ENCODE measurements at places on chromosomes 16 and 17. TPM values are rescaled to one million over a fixed set of nuclear protein-coding genes. Genes with fewer than 3 reads are reported as not detected.

DNA sequence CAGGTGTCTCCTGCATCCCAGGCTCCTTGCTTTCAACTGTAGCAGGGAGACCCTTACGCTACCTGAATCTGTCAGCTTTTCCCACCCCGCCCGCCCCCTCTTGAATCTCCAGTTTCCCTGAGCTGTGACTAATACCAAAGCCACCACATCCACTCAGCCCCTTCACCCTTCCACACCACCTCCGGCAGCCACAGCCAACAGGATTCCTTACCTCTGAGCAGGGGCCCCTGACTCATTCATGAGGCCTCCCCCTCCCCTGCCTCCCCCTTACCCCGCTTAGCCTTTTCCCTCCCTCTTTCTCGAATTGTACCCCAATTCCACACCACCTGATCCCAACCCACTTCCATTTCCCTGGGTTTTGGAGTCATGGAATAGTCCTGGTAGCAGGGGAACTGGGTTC, 2.3 kb downstream of the STX1B start:
- DNase-seq = no peak

Gene PRR35
- not detected for total RNA-seq

Gene NACA2
- total RNA-seq = not detected

DNA sequence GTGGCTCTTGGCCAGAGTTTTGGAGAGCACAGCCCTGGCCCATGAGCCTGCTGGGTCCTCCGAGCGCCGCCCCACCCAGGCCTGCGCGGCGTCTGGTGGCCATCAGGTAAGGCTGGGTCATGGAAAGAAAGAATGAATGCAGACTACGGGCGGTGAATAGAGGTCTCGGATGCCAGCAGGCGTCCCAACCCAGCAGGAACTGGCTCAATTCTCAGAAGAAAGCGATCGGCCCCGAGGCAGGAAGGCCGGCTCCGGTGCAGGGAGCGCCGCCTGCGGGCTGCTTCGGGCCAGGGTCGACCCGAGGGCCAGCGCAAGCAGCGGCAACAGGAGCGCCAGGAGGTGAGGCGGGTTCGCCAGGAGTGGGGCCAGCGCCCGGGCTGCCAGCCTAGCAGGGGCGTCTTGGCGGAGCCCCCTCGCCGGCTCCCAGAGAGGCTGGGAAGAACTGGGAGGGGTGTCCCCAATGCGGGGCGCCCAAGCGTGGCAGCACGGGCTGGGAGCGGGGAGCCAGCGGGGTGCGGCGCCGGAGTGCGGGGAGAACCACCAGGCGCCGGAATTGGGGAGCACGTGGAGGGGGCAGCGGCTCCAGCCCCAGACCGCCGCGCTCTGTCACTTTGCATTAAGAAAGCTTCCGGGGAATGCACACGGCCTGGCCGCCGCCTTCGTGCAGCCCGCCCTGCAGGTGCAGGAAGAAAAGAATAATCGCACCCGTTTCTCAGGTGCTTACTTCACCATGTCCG, 7.1 kb upstream of the TMC5 start:
- DNase-seq = no peak
